ENCODE measurements at places on chromosomes 13 and 19.

DNA sequence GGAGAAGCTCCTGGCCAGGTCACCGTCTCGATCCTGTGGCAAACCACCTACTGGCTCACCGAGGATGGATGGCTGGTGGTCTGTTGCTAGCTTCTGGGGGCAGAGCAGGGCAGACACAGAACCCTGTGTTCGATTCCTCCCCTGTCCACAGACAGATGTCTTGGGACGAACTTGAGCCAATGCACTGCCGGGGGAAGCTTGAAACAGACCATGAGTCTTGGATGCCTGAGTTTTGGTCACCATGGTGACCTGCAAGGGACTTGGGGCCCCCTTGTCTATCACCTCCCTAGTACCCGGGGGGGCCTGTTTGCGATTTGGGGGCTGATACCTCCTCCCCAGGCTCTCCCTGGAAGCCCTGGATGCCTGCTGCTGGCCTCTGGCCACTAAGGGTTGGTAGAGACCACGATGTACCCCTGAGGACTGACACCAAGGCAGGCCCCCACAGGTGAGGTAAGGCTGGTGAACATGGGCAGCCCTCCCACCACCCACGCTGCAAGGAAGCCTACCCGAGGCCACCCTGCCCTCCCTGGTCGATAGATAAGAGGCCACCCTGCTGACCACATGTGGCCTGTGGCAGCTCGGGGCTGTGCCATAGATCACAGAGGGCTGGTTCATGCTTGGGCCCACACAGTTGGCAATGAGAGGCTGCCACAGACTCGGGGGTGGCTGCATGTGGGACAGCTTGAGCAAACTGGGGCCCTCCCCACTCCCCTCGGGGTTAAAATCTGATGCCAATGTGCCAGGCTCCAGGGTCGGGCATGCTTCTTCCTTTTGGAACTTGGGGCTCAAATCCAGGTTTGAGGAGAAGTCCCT, 10.7 kb downstream of the IQCN start:
- DNase-seq, result no peak

- DNase-seq, result no peak
These were observed 96.4 kb downstream of the SPRY2 start for GRCh38 chr13:80244574-80244973.

DNA sequence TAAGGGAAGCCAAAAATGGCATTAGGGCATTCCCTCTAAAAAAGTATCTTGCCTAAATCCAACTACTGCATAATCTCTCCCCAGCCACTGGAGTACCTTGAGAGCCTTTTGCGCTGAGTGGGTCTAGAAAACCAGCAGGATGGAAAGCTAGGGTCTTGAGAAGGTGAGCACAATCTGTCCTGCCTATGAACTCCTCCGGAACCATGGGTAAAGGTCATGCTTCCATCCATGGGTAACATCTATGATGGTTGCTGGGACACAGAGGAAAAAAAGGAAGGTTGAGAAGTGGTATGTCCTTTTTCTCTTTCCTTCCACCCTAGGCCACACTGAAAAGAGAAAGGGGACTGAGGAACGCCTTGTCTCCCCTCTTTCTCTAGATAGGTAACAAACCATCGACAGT, 52.4 kb downstream of the ZNF676 start:
- DNase-seq, result peak; percentile 8

GRCh38 chr19:2014731-2015607, 545 bp downstream of the BTBD2 start:
- no peak for DNase-seq

DNA sequence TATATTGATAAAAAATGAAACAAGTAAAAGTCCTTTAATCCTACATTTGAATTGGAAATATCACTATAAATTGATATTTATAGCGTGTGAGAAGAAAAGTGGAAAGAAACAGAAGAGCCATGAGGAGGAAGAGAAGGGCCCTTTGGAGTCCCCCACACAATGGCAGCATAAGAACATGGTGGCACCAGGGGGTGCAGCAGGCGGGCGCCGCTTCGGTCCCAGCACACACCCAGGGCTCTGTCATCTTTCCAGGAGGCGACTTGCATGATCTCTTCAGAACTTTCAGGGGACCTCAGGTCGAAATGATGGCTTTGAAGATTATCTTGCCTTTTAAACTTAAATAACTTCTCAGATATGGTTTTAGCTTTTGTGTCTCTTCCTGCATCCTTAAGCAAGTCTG, 91.8 kb downstream of the TUBGCP3 start:
- DNase-seq, result no peak

GRCh38 chr13:110017379-110017778, 231.0 kb upstream of the IRS2 start:
- DNase-seq, result peak; percentile 52

GRCh38 chr13:25401958-25402357, 30.2 kb downstream of the ATP8A2 start:
- DNase-seq, result no peak

DNA sequence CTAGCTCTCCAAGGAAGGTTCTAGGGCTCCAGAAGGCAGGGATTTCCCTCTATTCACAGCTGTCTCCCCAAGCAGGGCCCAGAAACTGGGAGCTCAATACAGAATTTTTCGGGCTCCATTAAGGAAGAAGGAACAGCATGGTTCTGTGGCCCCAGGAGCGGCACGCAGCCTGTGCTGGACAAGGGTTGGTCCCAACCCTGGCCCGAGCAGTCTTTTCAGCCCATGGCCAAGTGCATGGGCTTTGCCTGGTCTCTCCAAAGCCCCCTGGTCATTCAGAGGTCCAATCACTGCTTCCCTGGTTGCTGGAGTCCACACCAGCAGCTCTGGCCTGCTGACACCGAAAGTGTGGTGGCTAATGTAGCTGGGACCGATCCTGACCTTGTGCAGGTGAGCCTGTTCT, 6.6 kb upstream of the PRKD2 start:
- DNase-seq, result no peak

GRCh38 chr19:17797424-17798201, 2.7 kb downstream of the B3GNT3 start:
- DNase-seq, result peak; percentile 79

DNA sequence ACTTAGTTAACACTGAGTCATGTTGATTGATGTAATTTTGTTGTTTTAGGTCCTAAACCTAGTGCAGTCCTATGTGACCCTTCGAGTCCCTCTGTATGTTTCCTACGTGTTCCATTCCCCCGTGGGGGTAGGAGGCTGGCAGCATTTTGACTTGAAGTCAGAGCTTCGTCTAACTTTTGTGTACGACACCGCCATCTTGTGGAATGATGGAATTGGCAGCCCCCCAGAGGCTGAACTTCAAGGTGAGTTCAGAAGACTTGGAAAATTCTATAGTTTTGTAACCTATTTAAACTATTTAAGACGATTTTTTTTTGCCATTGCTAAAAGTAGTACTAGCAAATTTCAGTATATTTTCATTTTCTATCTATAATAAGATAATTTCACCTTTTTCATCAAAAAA, 117.9 kb downstream of the STOML3 start:
- DNase-seq, result peak; percentile 27

- no peak for DNase-seq
These were observed 21.9 kb upstream of the WTIP start for GRCh38 chr19:34459614-34460013.

GRCh38 chr13:40114305-40114896, 458.9 kb downstream of the COG6 start:
- DNase-seq, result no peak

GRCh38 chr19:18282021-18282787, 782 bp upstream of the JUND start:
- peak; percentile 81 for DNase-seq

DNA sequence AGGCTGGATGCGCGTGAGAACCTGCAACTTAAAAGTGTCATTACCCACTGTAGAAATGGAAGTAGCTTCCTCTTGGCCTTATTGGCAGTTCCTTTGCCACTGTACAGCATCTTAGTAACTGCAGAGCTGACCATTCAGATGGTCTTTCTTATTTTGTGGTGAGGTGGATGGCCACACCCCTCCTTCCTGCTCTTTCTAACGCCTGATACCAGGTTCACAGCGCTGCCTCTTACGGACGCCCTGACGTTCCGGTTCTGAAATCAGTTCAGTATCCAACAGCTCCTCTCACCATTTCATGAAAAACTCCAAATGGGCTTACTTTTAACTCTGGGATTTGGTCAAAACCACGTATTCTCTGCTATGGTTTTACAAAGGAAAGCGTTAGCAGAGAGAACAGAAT, 134.6 kb downstream of the ATP11A start:
- DNase-seq, result no peak

DNA sequence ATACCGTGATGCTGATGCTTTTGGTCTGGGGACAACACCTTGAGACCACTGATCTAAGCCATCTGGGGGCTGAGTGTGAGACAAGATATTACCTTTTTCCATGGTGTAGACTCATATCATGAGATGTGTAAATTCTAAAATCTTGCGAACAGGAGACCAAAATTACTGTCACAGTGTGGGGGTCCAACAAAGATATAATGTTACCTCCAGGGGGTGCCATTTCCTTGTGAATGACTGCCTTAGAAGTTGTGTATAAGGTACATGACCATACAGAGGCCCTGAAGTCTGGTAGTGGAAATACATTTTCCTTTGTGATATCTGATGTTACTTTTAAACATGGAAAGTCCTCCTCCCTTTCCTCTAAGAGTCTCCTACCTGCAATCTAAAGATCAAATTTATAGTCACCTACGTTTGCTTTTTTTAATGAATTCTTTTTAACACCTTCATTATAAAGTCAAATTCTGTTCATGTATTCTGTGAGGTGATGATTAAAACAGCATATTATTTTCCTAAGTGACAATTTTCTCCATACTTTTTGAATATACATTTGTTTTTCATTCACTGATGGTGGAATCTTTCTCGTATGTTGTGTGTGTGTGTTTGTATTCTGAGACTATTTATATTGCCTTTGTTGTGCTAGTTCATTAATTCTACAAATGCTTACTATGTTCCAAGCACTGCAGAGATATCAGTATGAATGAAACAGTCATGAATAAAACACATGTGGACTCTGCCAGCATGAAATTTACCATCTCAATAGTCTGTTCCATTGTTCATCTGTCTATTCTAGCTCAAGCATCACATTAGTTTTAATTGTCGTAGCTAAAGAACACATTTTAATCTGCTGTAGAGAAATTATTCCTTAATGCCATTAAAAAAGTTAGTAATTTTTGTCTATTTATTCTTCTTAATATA, 113.7 kb downstream of the RFC3 start:
- DNase-seq, result peak; percentile 21

DNA sequence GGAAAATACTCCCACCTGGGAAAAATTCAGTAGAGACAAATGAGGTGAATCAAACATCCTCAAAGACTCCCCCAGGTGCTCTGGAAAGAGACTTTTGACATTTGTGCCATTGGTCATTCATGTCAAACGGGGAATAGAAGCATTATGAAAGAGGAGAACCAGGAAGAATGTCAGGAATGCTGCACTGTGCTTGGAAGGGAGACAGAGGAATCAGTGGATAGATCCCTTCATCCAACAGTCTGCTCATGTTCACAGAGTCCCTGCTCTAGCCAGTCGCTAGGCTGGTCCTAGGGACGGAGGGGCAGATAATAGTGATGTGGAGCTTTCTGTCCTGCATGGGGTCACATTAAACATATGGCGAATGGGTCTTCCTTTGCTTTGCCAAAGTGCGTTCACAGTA, 384.4 kb downstream of the FGF9 start:
- no peak for DNase-seq

DNA sequence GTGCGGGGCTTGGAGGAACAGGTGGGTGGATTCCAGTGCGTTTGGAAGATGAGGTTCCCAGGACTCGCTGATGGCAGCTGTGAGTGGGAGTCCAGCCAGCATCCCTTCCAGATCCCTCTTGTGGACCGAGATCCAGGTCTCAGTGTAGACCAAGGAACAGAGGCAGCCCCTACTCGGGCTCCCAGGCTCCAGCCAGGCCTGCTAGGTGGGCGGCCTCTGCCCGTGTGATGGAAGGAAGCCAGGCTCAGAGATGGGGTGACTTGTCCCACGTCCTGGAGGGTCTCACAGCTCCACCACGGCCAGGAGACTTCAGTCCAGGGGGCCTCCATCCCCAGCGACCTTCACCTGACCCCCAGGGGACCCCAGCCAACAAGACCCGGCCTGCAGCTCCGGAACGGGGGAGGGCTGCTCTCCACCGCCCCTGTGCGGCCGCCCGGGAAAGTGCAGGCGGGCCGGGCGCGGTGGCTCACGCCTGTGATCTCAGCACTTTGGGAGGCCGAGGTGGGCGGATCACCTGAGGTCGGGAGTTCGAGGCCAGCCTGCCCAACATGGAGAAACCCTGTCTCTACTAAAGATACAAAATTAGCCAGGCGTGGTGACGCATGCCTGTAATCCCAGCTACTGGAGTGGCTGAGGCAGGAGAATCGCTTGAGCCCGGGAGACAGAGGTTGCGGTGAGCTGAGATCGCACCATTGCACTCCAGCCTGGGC, 729 bp upstream of the MADCAM1 start:
- DNase-seq, result peak; percentile 72

- no peak for DNase-seq
These were observed 5.3 kb upstream of the GPR183 start for GRCh38 chr13:99312493-99312883.

- DNase-seq, result peak; percentile 49
These were observed 513 bp downstream of the MIER2 start for GRCh38 chr19:343941-344624.

DNA sequence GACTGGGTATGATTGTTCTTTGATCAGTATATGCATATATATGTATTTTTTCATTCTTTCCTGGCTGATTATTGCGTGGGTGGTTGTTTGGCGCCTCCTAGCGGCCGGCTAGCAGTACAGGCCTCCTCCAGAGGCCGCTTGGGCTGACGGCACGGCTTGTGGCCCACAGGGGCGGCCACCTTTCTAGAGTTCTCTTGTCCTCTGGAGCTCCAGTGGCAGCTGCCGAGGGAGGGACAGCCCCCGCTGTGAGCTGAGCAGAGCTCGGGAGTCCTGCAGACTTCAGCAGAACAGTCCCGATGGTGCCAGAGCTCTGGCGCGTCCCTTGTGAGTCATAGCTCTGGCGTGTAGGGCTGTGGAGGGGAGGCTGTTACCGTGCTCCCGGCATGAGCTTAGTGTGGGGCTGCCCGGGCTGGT, 22.5 kb upstream of the ZNF429 start:
- DNase-seq, result peak; percentile 93

DNA sequence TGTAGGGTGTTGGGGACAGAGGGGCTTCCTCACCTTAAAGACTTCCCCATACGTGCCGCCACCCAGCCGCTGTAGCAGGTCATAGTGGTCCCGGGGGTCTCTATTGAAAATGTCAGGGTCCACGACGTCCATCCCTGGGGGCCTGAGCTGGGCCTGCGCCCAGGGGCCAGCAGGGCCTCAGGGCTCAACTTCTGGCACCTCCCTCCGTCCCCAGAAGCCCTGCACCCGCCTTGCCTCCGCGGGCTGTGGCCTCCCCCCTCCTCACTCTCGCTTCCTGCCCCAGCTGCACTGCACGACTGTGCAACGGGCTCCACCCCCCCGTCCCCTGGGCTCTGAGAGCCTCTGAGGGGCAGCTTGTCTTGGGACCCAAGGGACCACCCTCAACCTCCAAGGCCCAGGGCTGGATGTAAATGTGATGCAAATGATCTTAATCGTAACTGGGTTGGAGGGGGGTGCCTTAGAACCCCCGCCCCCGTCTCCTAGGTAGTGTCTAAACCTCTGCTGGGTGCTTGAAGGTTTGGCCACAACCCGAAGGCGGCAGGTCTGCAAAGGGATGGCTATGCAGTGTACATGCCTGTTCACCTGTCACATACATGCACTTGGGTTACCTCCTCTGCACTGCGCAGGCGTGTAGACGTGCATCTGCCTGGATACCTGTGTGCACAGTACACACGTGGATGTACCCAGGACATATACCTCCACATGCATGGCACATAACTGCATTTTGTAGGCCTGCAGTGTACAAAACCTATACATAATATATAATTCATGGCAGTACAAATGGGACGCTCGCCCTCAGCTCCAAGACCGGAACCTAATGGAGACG, at the start of gene MAP4K1:
Gene MAP4K1 (minus strand): TSS at position 190 of the 826 bp plus-strand sequence. CDS start 58 bp downstream, at position 132.
- DNase-seq, result no peak

GRCh38 chr13:96817336-96817941, 176.8 kb downstream of the OXGR1 start:
- DNase-seq, result peak; percentile 11

- DNase-seq, result peak; percentile 83
These were observed 103.2 kb downstream of the GADD45B start for GRCh38 chr19:2578901-2579677.
